Stimulated activated CD4-positive, alpha-beta T cell treated with anti-CD3 and anti-CD28 coated beads, Interleukin-1b, Interleukin-23, amount 100 ng/mL, for 4 hours (primary cell): ENCODE measurements at places on chromosomes 5 and 9.

- DNase-seq = no peak
Measured at GRCh38 chr9:94672811-94673487, 33.6 kb upstream of the FBP1 start.

GRCh38 chr5:97133101-97133500, 9.3 kb downstream of the LIX1 start:
- DNase-seq = no peak

- DNase-seq = no peak
Measured at GRCh38 chr5:131587541-131587940, 47.5 kb downstream of the RAPGEF6 start.

DNA sequence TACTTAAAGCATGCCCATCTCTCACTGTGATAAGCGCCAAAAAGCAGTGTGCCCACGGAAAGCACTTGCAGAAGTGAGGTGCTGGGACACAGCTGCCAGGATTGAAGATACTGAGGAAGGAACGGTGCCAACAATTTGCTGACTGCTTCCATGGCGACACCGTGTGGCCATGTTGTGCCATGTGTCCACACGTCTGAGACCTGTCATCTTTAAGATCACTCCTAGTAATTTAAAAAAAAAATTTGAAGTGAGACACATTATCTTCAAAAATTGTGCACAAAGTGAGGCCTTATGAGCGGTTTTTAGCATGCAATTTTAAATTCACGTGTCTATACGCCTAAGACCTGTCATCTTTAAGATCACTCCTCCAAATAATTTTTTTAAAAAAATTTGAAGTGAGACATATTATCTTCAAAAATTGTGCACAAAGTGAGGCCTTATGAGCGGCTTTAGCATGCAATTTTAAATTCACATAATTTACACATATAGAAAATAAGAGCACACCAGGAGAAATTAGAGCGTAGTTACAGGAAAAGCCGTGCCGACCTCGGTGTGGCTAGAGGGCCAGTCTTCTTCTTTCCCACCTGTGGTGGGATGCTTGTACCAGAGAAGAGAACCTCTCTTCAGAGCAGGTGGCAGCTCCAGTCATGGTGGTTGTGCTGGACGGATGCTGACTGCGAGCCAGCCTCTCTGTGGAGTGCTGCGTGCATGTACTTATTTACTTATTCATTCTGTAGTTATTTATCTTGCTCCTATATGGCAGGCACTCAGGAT, 21.4 kb upstream of the FLT4 start:
- peak; percentile 38 for DNase-seq

DNA sequence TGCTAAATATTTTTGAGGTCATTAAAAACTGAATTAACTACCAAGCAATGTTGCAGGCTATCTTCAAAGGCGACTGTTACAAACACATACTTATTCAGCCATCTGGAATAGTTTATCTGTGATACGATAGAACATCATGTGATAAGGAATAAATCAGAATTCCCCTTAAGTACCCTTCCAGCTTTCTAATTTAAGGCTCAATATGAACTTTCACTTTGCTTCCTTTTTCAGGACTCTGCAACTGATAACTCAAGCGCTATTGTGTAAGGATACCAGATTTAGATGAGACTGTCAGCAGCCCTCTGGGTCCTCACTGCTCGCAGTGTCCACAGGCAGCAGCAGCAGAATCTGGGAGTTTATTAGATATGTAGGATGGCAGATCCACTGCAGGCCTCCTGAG, 416.3 kb downstream of the SPATA31D1 start:
- DNase-seq = no peak

- DNase-seq = no peak
Measured at GRCh38 chr5:125257057-125257972, 510.9 kb upstream of the ZNF608 start.

DNA sequence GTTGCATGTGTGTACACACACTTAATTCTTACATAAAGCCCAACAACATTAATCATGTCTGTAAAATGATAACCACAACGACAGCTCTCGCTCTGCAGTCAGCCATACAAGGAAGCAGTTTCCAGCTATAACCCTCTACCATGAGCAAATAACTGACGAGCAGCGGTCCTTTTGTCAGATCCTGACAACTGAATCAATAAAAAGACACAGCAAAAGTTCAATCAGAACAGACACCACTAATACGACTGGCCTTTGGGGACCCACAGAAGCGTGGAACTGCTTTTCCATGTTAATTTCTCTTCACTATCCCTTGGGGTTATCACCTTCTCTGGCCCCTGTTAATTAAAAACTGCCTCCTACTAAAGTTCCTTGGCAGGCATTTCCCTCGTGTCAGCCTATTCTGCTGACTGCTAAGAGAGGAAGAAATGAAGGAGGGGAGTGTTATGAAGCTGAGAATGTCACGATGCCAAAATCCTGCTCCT, 722.8 kb upstream of the GRAMD2B start:
- no peak for DNase-seq

DNA sequence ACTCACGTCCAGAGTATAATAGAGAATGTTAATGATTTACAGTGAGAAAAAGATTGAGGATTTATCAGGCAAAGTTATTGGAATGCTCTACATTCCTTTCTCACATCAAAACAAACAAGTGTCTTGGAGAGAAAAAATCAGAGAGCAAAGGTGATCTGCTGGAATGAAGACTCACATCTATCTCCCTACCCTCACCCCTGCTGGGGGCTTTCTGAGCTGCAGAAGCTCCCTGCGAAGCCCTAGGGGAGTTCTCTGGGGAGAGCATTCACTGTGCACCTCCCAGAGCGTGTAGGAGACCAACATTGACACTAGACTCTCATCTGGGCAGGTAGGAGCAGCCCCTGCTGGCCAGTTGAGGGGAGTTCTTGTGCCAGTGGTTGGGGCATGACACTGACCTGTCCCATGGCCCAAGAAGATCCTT, 76.6 kb upstream of the ADAMTS16 start:
- DNase-seq = no peak

GRCh38 chr9:12916042-12916441, 141.2 kb downstream of the LURAP1L start:
- no peak for DNase-seq

- DNase-seq = no peak
Measured at GRCh38 chr5:57398413-57399093, 84.1 kb downstream of the ACTBL2 start.

- no peak for DNase-seq
Measured at GRCh38 chr5:140165101-140165922, 9.7 kb upstream of the CYSTM1 start.

DNA sequence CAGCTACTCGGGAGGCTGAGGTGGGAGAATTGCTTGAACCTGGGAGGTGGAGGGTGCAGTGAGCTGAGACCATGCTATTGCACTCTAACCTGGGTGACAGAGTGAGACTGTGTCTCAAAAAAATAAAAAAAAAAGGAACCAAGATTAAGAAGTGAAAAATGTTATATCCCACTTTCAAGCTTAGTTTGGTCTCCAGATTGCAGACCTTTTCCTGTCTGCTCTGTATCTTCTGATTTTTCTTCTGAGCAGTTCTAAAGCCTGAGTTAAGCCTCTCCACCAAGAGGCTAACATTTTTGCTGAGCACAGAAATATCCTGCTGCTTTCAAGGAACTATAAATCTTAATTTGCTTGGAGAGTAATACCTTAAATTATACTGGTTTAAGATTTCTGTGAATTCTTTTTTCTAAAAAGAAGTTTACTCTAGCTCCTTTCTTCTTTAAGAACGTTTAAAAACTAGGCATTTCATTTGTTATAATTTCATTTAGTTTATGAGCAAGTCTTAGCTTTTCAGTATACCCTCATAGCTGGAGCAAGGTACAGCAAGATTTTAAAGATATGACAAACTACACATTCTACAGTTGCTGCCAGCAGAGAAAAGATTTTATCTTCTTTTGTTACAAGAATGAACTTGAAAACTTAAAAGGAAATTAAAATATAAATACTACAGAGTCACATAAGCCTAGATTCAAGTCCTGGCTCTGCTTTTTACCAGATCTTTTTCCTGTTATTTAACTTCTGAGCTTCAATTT, 55.0 kb downstream of the GARNL3 start:
- DNase-seq = no peak

- DNase-seq = no peak
Measured at GRCh38 chr5:154373729-154374179, 72.0 kb upstream of the SAP30L start.

GRCh38 chr5:143583409-143583808, 179.9 kb upstream of the NR3C1 start:
- DNase-seq = no peak

DNA sequence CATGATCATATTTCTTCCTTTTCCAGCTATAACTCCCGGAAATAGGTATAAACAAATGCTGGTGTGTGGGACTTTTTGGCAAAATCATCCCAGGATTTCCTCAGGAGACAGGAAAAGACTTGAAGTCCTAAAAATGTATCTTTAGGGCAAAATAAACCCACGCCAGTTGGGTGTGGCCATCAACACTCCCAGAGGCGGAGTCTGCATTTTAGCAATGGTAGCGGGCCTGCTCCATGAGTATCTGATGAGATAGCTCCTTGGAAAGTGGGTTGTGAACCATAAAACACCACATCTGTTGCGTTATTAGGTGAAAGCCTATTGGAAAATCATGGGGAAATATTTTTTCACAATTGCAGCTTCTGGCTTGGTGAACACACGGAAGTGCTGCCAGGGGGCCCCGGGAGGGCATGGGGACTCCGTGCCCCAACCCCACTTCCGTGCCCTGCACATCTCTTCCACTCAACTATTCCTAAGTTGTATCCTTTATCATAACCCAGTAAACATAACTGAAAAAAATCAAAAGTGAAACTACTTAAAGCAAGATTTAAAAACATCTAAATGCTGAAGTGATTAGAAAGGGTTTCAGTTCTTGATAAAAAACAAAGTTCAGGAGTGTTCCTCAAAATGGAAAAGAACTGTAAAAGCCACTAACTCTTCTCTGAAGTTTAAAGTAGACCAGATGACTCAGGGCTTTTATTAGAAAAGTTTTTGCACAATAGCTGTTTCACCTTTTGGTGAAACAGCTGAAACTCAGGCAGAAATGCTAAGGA, 111.2 kb downstream of the LRRC70 start:
- DNase-seq = no peak

DNA sequence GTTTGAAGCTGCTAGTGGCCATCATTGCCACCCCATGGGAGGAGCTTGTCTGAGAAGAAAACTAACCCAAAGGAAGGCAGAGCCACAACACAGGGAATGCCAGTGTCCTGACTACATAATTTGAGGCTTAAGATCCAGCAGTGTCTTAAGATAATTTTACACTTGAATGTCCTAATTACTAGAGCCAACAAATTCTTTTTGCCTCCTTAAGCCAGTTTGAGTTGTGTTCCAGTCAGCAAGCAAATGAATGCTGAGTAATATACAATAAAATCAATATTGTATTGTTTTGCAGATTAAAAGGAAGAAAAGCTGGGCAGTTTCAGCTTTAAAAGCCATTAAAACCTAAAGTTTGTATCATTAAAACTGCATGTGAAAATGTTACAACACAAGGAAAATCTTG, 13.9 kb downstream of the HTR4 start:
- DNase-seq = no peak

- no peak for DNase-seq
Measured at GRCh38 chr5:10626473-10627013, 62.7 kb downstream of the ANKRD33B start.

DNA sequence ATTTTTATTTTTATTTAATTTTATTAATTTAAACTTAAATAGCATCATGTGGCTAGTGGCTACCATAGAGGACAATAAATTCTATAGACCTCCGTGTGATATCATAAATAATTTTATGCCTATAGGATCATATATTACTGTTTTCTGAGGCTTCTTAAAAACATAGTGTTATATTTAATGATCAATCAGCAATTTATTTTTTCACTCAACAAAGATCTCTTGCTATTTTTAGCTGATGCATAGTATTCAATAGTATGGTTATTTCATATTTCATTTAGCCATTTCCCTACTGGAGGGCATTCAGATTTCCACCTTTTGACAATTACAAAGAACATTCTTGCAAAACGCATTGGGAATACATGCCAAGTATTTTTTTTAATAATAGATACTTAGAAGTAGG, 114.1 kb downstream of the PDE4D start:
- DNase-seq = no peak

GRCh38 chr5:152638996-152639552, 234.0 kb upstream of the NMUR2 start:
- DNase-seq = no peak

DNA sequence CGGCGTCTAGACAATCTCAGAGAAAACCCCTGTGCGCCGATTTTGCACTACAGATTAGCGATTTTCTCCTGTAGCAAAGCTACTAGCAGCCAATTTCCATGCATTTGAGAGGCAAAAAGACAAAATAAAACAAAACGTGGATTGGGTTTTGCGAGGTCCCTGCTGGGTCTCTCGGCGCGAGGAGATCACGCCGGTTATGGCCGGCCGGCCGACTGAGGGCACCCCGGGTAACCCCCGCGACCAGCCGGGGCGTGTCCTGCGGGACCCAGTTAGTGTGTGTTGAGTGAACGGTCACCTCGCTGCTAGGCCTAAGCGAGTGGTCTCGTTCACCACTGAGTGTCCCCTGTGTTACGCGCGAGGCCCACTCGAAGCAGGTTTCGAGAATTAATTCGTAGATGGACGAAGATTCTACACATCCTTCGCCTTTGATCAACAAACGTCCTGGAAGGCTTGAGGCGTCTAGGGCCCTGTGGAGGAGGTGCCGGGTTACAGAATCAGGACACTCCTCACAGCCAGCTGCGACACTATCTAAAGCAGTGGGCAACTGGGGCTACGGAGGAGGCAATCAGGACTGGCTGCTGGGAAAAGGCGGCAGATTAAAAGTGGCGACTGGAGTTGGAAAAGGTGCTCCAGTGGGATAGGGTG, 764 bp upstream of the VDAC1 start:
- no peak for DNase-seq

DNA sequence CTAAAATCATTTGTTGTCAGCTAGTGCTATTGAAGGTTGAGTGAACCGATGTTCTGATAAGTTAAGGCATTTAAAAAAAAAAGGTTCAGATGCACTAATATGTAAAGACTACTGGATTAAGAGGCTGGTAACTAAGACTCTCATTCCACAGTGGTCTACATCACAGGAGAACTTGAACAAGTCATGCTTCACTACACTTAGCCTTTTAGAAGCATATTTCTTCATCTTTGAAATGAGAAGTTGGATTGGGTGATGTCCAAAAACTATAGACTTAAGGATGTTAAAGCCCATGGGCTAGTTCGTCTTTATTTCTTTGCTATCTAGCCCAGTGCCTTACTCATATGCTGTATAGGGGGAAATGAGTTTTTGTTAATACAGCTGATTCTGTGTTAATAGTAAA, 107.2 kb downstream of the NDUFS4 start:
- DNase-seq = no peak

DNA sequence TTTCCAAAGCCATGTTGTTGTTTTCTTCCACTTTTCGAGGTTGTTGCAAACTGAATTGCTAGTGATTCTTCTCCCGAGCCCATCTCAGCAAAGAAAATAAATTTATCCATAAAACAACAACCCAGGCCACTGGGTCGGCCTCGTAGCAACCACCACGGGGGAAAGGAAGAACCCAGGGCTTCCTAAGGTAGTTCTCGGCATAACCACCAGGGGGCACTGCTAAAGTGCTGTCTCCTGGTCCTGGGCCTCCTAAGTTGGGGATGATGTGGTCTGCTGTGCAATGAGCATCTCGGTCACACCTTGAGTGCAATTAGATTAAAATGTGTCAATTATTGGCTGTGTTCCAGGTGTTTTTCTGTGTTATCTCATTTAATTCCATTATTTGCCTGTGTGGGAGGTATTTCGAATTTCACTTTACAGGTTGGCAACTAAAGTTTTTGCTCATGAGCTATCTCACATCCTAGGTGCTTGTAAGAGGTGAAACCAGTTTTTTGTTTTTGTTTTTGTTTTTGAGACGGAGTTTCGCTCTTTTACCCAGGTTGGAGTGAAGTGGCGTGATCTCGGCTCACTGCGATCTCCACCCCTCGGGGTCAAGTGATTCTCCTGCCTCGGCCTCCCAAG, 102.8 kb upstream of the DAP start:
- peak; percentile 35 for DNase-seq
